ENCODE measurements at places on chromosomes 7 and 10.
A peak's percentile ranks its signal among the peaks of the same experiment; 100 is the strongest.

DNA sequence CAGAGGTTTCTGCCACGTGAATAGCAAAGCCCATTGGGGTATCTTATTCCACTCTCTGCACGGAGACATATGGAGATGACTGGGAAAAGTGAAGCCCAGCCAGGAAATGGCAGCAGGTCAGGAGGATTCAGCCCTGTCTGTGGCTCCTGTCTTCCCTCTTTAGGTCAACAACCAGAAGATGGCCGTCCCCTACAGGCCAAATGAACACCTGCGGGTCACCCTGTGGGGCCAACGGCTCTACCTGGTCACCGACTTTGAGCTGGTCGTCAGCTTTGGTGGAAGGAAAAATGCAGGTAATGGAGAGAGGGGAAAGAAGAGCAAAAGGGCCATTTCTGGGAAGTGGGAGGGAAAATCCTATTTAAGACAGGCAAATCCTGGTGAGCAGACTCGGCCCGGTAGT is 38.3 kb downstream of the EPHB4 start:
- no peak for DNase-seq

DNA sequence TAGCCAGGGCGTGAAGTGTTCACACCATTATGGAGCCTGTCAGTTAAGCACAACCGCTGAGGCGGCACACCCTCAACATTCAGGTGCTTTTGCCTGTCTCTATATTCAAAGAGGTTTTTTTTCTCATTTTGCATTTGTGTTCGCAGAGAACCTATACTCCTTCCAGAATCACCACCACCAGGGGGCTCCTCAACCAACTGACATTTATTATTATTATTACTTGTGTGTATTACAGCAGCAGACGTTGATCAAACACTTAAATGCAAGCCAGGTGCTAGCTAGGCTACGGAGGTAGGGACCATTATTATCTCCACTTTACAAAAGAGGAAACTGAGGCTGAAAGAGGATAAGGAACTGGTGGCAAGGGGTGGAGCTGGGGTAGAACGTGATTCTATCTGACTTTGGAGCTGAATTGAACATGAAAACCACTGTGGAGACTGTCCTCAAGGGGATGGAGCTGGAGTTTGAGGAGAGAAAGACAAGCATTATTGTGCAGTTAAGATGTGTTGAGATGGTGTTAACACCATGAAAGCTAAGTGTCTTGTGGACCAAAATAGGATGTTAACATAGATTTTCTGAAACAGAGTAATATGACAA is 133.8 kb upstream of the PLXNA4 start:
- DNase-seq = peak; percentile 10

DNA sequence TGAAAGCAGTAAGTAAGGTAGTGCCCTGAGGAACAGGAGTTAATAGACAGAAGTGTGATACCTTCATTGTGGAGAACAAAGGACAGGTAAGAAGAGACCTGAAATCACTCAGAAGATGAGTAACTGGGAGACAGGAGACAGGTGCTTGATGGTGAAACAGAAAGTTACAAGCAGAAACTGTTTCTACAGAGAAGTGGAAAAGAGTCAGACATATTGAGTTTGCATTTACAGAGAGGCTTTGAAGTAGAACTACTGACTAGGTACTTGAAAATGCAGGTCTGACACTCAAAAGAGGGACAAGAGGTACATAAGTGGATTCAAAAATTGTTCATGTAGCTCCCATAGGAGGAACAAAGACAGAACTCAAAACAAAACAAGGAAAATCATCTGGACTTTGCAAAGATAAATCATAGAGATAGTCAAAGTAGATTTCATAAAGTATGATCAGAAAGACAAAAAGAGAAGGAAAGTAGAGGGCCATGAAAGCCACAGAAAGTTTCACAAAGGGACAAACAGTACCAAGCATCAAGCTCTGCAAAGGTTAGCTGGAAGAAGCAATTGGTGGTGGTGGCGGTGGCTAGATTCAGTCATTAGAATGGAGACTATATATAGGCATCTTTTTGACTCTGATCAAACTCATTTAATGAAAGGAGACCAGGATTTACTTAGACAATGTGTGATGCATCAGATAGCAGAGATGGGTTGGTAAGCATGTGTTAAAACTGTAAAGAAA is 198.4 kb downstream of the PCLO start:
- no peak for DNase-seq

DNA sequence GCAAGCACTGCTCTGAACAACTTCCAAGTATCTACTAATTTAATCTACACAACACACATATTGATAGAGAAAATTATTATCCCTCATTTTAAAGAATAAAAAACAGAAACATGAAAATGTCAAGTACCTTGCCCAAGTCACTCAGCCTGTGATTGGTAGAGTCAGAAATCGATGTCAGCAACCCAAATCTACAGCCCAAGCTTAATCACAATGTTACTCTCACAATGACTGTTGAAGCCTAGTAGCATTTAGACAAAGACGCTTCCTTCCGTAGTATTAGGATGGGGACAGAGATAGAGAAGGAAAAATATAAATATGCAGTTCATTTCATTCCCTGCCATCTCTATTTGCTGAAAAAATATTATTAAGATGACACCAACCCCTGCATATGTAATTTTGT is 242.5 kb downstream of the ELMO1 start:
- DNase-seq = no peak

- DNase-seq = peak; percentile 70
These were observed 41.5 kb upstream of the SLC39A12 start for GRCh38 chr10:17910125-17910789.

DNA sequence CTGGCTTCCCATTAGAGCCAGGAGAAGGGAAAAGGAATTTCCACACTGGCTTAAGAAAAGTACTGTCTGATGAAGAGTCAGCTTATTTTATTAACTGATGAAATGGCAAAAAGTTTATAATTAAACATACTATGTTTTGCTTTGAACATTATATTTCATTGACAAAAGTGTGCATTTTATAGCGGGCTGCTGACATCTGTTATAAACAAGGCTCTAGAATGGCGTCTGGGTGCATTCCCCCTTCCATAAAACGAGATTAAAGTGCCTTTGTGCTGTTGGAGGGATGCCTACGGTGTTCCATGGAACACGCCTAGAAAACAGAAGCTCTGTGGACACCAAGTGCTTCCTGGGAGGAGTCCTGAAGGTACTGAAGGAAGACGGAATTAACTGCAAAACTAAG is 220.2 kb downstream of the SNX10 start:
- no peak for DNase-seq

DNA sequence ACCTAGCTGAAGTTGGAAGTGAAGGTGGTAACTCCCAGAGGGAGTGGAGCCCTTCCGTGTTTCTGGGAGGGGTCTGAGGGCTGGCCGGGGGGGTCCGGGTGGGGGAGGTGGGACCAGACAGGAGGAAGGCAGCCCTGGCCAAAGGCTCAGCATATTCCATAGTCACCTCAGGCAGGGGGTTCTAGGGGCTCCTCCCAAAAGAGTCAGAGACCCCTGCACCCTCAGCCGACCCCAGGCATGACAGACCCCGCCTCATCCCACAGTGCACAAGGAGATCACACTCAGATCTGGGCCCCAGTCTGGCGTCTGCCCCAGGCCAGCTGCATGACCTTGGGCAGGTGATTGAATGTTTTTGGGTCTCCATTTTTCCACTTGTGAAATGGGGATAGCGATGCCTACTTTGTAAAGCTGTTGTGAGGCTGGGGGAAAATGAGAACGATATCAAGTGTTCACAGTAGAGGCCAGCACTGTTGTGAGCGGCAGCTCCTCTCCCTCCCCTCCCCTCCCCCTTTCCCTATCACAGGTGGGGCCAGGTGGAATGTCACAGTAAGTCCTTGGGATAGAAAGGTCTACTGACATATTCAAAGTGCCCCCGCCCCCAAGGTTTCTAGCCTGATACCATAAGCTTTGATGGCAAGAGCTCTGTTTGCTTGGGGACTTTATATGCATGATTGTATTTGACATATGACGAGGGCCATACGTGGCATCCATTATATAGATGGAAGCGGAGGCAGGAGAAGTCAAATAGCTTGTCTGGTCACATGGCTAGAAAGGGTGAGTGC is 33.3 kb downstream of the DNAJB12 start:
- no peak for DNase-seq

All from common myeloid progenitor, CD34-positive (primary cell).